Suppressor macrophage treated with lipopolysaccharide for 4 hours (primary cell): ENCODE measurements at places on chromosomes 3 and 15.
A peak's percentile ranks its signal among the peaks of the same experiment; 100 is the strongest.

- DNase-seq, result peak; percentile 58
Observed at GRCh38 chr3:59709702-59710553, 660.1 kb upstream of the CFAP20DC start.

DNA sequence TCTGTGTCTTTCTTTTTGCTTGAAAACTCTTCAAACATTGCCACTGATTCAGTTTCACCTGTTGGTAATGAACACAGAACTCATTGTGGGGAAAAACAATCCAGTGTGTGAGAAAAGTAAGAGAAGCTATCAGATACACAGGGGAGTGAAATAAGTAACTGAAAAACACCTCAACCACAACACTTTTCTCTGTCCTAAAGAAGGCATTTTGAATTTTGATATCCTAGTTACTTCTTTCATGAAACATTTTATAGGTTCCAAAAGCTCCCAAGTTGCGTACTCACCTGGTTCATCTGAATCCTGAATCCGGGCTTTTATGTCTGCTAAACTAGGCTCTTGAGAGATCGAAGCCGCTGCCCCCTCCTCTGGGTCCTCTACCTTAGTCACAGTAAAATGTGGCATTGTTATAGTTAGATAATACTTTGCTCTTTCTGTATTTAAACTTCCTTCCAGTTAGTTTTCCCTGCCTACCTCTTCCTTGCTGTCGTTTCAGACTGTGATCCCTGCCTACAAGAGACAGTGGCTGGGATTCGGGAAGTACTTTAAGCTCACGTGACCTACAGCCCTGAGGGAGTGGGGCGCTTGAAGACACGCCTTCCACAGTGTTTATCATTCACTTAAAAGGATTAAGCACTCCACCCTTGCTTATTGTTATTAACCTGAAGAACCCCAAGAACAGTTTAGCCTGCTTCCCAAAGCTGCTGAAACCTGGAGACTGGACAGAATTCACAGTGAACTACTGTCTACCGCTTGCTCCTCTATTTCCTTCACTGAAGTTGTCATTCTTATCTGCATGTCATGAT, 19.1 kb downstream of the SLC12A6 start:
- DNase-seq, result peak; percentile 77

DNA sequence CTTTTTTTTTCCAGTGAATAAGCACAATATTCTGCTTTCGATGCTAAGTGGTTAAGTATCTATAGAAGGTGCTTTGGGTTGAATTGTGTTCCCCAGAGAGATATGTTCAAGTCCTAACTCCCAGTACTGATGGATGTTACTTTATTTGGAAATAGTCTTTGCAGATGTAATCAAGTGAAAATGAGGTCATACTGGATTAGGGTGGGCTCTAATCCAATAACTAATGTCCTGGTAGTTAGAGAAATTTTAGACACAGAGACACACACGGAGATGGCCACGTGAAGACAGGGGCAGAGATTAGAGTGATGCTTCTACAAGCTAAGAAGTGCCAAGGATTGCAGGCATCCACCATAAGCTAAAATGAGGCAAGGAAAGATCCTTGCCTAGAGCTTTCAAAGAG, 662.3 kb downstream of the NAALADL2 start:
- no peak for DNase-seq

DNA sequence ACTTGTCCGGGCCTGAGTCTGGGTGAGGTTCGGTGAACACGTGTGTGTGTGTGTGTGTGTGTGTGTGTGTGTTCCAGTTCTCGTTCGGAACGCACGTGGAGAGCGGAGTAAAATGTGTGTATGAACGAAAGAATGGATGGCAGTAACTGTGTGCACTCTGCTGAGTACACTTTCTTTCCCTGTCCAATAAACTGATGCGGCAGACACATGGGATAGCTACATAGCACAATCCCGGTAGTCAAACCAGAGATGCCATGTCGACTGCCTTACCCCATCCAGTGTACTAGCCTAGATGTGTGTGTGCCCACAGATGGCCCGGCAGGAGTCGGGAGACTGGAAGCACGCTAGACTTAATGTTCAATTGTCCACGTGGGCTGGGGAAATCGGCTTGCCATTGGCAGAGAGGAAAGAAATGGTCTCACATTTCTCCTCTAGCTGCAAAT, 507 bp upstream of the GOLIM4 start:
- peak; percentile 58 for DNase-seq

- DNase-seq, result no peak
Observed at GRCh38 chr3:141055136-141055535, 4.0 kb downstream of the SPSB4 start.

DNA sequence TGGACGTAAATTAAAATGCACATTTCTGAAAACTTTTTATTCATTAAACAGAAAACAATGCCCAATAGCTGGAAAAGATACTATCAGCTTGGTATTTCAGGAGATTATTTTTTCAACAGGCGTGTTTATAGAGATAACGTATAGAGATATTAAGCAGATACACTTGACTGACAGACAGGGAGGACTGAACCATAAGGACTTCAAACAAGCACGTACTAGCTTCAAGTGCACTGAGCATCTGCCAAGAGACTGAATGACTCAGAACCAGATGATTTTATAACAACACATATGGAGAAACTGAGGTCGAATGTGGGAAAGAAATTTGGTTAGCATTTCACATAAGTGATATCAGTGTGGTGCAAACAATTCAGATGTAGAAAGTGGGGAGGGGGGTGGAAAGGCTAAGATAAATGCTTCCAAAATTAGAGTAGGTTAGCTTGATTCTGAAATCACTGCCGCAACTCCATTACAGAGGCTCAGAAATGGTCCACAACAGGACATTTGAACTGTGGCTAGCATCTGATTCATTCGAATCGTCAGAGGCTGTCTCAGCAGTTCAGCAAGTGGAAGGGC, 103.5 kb downstream of the SEMA6D start:
- DNase-seq, result no peak

DNA sequence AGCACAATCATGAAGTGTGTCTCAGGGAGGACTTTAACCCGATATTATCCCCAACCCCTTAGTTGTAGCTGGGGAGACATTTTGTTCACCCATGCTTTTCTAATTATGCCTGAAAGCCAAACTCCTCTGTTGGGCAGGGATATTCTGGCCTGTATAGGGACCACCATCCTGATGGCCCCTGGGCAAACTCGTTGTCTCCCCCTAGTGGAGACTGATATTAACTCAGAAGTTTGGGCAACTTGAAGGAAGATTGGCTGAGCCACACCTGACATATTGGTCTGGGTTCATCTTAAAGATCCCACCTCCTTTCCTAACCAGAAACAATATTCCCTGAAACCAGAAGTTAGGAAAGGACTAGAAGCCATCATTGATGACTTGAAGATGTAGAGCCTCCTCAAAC, 42.3 kb downstream of the TM4SF18 start:
- peak; percentile 31 for DNase-seq
